ENCODE measurements at places on chromosomes 2 and 18.

DNA sequence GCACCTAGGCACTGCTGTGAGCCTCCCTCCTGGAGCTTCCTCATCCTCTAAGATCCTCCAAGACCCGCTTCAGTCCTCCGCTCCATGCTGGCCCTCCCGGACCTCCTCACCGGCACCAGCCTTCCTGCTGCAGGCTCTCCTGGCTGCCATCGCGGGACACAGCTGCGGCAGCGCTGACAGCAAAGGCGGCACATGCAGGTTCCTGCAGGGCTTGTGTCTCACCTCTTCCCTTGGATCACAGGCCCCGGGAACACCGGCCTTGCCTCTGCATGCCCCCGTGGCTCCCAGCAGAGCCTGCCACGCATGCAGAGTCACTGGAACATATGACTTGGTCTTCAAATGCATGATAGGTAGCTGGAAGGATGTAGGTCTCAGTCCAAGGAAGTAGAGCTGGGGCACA, 67.2 kb downstream of the PTGR3 start:
- DNase-seq = no peak

DNA sequence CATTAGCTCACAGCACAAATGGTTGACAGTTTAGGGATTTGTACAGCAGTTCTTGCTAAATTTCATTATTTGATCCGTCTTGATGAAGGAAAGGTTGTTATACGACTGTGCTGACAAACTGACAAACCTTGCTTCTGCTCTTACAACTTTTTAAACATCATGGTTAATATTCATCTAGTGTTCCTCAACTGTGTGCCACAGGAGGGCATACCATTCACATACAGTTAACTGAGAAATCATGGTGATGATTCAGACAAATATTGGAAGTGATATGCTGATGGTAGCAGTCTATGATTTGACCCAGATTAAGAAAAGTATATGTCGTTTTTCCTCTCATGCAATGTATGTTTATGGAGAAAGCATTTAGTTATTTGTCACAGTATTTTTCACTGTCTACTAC, 129.8 kb upstream of the FSIP2 start:
- DNase-seq = no peak

- no peak for DNase-seq
Observed at GRCh38 chr2:158966312-158966711, 2.1 kb upstream of the TANC1 start.

- no peak for DNase-seq
Observed at GRCh38 chr2:134917360-134917865, 1.2 kb upstream of the CCNT2 start.

DNA sequence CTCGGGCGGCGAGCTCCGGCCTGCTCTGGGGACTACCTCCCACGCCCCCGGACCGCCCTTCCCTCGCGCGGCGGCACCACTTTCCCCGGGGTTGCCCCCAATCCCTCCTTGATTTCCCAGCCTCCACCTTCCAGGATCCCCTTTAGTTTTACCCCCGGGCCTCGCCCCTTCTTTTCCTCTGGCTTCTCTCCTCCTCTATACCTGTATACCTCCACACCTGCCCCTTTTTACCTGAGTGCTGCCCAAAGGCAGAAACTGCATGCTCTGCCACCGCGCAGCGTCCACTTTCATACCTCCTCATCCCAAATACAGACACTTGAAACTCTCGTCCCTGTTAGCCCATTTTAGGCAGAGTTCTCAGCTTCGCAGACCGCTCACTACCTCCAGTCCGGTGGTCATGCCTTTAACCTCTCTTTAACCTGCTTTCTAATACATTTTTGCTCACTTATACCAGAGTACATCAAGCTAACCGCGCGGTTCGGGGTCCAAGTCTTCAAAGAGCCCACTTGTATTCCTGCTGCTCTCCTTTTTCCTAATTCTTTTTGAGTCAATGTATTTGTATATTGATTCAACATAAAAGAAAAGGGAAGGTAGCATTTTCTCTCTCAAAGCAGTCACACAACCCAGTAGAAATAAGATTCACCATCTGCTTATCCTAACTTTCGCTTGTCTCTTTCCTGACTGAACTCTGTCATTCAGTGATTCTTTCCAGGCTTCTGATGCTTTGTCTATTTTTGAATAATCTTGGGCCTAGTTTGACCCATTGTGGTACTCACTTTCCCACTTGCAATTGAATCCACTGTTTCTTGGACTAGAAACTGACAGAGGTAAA, 901 bp downstream of the SPOPL start:
- DNase-seq = peak; percentile 31

DNA sequence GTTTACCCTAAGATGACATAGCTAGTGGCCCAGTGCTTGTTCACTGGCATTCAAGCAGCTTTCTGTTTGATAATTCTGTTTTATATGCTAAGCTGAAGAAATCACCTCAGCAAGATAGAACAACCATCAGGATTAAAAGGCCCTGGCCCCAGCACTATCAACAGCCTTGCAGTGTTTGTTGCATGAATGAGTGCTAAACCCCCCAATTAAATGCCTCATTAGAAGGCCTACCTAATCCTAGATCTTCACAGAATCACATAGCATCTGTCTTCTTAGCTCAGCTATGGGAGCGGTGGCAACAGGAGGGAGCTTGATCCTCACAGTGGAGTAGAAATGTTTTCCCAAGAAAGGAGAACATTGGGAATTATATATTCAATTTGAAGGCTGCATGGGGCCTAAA, 194.1 kb upstream of the HNMT start:
- no peak for DNase-seq

GRCh38 chr2:239644011-239644410, 243.2 kb upstream of the HDAC4 start:
- no peak for DNase-seq

DNA sequence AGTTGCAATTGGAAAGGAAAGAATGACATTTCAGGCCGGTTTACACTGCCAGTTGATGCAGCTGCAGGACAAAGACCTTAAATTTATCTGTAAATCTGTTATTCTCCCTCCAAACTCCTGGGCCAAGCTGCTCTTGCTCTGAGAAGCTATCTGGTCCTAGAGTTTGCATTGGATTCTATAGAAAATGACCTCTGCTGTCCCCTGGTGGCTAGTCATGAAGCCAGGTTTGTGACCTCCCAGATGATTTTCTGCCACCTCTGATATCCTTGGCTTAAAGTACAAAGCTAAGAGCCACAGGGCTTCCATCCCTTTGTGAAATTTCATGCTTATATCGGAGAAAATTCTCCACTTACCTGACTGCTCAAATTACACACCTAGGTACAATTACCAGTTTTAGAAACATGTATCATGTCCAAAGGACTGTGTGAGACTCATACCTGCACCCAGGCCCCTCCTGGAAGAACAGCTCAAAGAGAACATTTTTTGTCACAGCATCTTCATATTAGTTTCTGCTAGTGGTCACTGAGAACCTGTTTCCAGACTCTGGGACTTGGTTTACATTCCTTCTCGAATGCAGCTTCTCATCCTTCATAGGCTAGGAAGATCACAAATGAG, 28.9 kb upstream of the IER3IP1 start:
- DNase-seq = no peak

GRCh38 chr18:902229-902628, 2.4 kb upstream of the ADCYAP1 start:
- peak; percentile 73 for DNase-seq

GRCh38 chr18:54206447-54206846, 18.0 kb downstream of the MBD2 start:
- no peak for DNase-seq

GRCh38 chr2:197209246-197209645, 101.3 kb downstream of the ANKRD44 start:
- no peak for DNase-seq

- no peak for DNase-seq
Observed at GRCh38 chr18:35122586-35123224, 81.5 kb downstream of the MAPRE2 start.

DNA sequence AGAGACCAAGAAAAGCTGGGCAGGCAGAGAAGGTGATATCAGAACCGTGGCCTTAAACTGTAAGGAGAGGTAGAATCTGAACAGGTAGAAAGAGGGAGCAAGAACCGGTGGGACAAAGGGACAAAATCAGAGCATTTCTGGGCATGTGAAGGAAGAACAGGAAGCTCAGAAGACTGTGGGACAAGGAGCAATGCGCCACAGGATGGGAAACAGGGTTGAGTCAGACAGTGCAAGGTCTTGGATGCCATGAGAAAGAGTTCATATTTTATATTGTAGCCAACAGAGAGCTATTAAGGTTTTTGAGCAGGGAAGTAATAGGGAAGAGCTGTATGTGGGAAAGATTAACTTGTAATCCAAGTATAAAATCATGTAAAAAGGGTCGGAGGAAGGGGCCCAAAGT, 106.4 kb upstream of the UGP2 start:
- no peak for DNase-seq

- no peak for DNase-seq
Observed at GRCh38 chr2:200003444-200003843, 48.1 kb downstream of the MAIP1 start.

DNA sequence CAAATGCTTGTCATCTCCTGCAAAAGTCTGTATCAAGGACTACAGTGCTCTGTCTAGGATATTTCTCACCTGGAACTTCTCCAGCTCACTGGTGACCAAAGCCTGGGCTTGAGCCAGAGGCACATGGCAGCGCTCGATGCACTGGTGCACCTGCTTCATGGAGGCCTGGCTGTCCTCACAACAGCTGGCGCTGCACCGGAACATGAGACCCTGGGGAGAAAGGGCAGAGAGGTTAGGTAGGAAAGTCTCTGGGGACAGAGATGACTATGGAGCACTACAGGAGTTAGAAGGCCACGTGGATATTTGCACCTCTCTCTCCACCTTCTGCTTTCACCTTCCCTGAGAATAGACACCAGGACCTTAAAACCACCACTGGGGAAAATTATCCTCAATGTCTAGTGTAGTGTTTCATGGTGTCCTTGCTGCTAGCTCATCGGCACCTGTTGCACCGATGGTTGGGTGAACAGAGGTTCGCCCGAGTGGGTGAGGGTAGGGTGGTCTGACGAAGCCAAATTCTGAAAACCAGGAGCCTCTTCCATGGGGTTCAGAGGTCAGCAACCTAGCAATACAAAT, 1.0 kb downstream of the FAM136A start:
- DNase-seq = no peak

DNA sequence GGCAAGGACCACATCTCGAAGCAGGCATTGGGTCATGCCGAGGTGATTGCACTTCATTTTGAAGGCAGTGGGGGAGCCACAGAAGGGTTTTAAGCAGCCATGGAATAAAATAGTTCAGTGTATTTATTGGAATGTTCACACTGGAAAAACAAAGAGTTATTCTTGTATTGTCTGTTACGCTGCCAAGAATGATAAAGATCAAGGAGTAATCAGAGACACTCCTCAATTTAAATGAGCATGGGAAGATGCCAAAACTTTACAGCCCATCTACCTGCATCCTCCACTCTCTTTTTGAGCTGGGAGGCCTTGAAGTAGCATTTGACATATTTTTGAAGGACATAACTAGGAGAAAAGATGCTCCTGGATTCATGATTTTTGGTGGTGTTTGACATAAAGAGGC, 112.8 kb downstream of the DOCK10 start:
- DNase-seq = no peak

DNA sequence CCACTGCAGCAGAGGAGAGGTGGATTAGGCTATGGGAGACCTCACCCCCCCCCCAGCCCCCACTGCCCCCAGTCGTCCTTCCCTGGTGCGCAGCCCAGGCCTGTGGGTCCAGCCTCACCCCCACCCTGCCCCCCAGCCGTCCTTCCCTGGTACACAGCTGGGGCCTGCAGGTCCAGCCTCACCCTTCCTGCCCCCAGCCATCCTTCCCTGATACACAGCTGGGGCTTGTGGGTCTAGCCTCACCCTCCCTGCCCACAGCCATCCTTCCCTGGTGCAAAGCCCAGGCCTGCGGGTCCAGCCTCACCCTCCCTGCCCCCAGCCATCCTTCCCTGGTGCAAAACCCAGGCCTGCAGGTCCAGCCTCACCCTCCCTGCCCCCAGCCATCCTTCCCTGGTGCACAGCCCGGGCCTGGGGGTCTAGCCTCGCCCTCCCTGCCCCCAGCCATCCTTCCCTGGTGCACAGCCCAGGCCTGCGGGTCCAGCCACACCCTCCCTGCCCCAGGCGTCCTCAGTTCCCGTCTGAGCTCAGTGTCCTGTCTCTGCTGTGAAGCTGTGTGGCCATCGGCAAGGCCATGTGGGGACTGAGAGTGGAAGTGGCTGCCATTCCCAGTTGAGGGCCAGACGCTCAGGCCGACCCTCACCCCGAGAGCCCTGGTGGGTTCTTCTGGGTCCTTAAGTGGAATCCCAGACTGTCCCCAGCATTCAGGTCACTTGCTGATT, 86.8 kb upstream of the SNTG2 start:
- no peak for DNase-seq

- no peak for DNase-seq
Observed at GRCh38 chr2:218083352-218083676, 14.3 kb downstream of the RUFY4 start.
